ENCODE measurements at places on chromosomes 13 and 19. TPM values are rescaled to one million over a fixed set of nuclear protein-coding genes. Genes with fewer than 3 reads are reported as not detected.

The CYP2S1 gene
- total RNA-seq, result 0.83 TPM

- DNase-seq, result peak; percentile 74
These were observed 26.7 kb upstream of the NANOS3 start for GRCh38 chr19:13849991-13850909.

- DNase-seq, result no peak
These were observed 23.5 kb downstream of the URI1 start for GRCh38 chr19:29965492-29965891.

The CERS1 gene
- total RNA-seq, result not detected

- DNase-seq, result no peak
These were observed 414.8 kb upstream of the PCDH20 start for GRCh38 chr13:61830475-61830874.

GRCh38 chr19:44725684-44726083 is 22.8 kb upstream of the BCL3 start:
- no peak for DNase-seq

DNA sequence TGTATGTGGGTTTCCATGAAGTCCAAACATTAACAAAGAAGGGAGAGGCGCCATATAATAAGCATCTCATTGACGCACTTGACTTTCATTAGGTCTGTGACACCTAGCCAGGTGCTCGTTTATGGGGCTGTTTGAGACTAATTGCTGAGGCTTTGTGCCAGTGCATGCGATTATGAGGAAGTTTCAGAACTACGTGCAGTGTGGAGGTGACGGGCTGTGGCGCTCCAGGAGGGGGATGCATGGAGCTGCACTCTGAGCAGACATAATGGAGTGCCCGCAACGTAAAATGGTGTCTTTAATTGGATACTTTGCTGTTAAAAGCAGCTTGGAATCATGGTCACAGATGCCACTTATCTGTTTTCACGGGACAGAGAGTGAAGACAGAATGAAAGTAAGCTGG is 223.2 kb downstream of the FGF9 start:
- no peak for DNase-seq

The BRME1 gene
- total RNA-seq, result 5.0 TPM

Measured in activated CD8-positive, alpha-beta T cell treated with anti-CD3 and anti-CD28 coated beads, Interleukin-2, amount 10 ng/mL, durations not matched to agents 7 days and 5 days (primary cell).